Activated T-helper 9 cell treated with anti-CD3 and anti-CD28 coated beads, Interleukin-2, amount 50 U/mL, for 16 hours (primary cell): ENCODE measurements at places on chromosomes 12 and 14.

GRCh38 chr14:95327558-95328374 is 8.1 kb upstream of the CLMN start:
- no peak for DNase-seq

- no peak for DNase-seq
Observed at GRCh38 chr12:10466311-10466710, 13.1 kb upstream of the KLRC1 start.

GRCh38 chr12:120290609-120291305 is 946 bp downstream of the RNU4-2 start:
- peak; percentile 7 for DNase-seq

- no peak for DNase-seq
Observed at GRCh38 chr12:130179191-130179590, 16.9 kb downstream of the FZD10 start.

DNA sequence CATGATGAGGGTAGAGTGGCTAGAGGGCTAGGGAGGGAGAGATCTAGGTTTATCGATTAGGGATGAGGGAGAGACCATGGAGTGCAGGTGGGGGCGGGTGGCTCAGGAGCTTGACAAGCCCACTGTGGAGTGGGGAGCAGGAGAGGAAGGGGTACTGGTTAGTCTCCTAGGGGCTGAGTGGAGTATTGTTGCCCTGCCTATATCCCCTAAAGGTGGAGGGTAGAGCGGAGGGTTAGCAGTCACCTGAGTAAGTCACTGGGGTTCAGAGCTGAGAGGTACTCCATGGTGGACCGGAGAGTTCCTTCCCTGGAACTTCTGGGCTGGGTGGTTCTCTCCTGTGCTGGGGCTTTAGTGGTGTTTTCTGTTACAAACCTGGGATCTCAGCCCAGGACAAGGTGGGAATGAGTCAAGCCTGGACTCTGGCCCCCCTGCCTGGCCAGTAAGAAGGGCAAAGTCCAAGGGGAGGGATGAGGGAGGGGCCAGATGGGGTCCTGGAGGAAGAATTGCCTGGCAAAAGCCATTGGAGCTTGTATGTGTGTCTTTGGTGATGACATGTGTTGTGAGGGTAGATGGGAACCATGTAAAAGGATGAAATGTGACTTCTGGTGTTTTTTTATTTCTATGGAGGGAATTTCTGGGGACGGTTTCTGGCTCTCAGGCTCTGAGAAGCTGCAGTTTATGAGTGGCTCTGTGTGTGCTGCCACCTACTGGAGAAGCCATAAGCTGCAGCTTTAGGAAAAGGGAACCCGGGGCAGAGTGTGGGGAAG is at the start of gene CIDEB:
Gene CIDEB, minus strand, starts transcription at position 403 of the 767 bp plus-strand sequence. Its CDS starts 119 bp downstream, at position 284.
- peak; percentile 37 for DNase-seq

DNA sequence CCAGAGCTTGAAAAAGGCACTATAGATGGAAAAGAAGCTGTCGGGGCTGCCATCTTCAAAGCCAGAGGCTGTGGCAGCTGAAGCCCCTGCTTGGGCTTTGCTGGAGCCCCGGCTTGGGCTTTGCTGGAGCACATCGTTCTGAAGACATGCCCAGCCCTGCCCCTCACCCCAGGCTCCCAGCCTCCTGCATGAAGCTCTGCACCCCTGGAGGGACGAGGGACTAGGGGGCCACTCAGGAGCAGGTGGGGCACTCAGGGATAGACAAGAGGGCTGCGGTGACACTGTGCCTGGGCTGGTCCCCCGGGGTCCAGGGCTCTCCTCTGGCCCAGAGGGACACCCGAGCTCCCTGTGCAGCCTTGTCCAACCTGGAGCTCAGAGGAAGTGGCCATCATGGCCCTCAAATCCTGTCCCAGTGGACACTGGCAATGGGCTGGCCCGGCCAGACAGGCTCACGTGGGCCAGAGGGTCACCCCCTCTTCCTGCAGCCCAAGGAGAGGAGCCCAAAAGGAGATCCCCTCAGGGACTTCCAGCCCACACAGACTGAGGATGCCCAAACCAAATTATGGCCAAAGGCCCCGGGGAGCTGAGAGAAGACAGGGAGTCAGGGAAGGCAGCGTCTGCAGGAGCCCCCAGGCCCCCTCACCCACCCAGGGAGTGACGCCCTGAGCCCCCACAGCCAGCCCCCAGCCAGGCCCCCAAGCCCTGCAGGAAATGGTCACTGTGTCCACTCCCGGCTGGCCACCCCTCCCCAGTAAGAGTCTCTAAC is 23.1 kb upstream of the C14orf180 start:
- no peak for DNase-seq

DNA sequence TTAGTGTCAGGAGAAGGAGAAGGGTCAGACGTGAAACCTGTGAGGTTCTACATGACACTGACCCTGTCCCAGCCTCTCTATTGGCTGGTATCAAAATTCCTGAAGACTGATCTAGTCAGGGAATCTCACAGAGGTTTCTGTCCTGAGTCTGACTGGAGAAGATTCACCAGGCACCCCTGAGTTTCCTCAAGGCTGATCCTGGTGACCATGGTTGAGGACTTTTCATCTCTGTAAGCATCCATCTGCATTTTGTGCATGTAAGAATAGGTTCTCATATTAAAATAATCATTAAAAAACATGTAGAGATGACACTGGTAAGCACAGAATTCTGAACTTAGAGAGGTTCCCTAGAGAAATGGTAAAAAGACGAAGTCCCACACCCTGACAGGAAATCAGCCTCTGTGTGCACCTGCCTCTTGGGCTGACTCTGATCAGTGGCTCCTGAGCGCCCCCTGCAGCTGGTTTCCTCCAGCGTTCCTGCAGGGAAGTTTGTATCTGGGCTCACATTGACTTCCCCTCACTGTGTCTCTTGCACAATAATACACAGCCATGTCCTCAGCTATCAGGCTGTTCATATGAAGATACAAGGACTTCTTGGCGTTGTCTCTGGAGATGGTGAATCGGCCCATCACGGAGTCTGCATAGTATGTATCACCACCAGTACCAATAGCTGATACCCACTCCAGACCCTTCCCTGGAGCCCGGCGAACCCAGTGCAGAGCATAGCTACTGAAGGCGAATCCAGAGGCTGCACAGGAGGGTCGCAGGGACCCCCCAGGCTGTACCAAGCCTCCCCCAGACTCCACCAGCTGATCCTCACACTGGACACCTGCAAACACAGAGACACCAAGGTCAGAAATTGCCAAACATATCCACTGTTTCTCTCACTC is 991.9 kb downstream of the TMEM121 start:
- peak; percentile 65 for DNase-seq

GRCh38 chr14:73261520-73262426 is 24.5 kb downstream of the PAPLN start:
- DNase-seq = no peak

DNA sequence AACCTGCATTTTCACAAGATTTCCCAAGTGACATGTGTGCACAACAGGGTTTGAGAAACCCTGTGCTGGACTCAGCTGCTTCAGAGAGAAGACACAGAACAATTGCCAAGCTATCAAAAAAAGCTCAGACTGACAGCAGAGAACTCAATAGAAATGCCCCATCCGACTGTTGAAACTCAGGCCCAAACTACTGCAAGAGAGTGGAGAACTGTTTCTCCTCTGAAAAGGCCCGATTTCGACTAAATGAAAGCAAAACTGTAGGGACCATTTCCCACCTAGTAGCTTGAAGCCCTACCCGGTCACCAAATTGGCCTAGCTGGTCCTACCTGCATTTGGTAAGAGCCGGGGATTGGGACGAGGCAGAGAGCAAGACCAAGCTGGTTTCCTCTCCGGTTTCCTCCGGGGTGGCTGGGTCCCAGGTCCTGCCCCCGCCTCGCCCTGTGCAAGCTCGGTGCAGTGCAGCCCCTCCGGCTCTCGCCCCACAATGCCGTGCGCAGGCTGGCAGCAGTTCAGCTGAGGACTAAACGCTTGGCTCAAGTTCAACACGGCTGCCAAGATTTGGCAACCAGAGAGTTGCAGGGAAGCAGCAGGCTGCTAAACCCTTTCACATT is 1180.6 kb downstream of the VRK1 start:
- DNase-seq = peak; percentile 64

DNA sequence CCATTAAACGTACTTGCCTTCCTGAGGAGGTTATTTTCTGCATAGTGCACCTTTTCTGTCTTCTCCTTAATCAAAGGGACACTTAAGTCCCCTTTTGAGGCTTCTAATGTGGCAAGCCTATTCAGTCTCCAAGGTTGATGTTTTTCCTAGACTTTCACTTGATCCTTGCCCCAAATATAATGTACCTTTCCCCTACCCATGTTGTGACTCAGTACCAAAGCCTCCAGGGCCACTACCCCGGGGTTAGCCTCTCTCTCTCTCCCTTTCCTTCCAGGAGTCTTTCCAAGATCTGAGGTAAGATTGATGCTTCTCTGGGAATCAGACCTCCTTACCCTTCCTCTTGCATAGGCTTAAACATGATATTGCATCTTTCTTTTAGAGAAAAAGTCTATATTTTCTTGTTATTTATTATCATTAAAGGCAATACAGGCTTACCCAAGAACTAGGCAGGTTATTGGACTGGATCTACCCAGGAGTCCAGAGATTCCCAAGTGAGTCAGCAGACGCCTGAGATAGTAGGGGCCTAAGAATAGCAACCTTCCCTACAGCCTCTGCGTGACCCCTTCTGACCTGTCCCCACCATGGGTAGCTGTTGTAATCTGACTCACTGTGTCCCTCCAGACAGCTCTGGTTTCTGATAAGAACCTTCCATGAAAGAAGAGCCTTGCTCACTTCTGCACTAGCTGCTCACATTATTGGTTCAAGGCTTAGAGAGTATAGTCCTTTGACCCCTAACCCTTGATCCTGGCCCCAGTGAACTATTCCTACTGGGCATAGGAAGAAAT is 172.9 kb downstream of the ZFP36L1 start:
- DNase-seq = no peak

- no peak for DNase-seq
Observed at GRCh38 chr12:8692573-8692972, 5.2 kb upstream of the RIMKLB start.

DNA sequence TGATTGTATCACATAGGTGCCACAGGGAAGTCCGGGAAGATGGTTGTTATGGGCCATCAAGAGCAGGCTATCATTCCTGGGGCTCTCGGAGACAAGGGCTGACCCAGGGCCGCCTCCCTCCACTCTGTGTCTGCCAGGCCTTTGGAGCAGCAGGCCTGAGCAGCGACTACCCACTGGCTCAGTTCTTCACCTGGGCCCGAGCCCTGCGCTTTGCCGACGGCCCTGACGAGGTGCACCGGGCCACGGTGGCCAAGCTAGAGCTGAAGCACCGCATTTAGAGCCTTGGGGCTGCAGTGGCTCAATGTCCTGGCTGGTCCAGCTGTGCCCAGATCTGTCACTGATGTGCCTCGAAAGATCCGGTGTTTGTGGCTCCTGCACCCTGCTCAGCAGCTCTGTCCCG is 10.5 kb upstream of the ALDH2 start:
- DNase-seq = no peak

DNA sequence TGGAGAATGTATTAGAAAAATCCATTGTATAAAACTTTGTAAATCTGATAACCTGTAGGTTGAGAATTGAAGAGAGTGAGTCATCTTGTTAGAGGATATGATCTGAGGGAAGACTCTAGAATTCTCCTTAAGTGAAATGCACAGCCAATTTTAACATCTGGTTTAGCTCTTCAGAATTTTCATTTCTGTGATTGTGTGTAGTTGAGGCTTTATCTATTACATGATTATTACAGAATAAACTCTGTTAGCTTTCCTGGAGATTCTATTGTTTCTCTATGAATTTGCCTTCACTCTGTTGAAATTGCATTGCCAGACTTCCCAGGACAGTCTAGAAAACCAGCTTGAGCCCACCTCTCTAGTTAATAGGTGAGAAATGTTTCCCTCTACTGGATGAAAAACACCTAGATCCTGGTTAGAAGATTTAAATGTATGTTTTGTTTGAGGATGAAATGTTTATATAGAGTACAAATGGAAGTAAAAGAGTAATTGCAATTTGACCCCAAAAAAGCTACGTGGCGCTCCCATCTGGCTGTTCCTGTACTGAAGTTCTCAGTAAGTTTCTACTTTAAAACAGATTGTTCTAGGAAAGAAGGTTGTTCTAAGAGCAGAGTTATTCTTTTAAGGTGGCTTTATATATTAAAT is 2.9 kb downstream of the NUDT4 start:
- no peak for DNase-seq

GRCh38 chr12:50195832-50196231 is 28.7 kb upstream of the CERS5 start:
- DNase-seq = no peak

DNA sequence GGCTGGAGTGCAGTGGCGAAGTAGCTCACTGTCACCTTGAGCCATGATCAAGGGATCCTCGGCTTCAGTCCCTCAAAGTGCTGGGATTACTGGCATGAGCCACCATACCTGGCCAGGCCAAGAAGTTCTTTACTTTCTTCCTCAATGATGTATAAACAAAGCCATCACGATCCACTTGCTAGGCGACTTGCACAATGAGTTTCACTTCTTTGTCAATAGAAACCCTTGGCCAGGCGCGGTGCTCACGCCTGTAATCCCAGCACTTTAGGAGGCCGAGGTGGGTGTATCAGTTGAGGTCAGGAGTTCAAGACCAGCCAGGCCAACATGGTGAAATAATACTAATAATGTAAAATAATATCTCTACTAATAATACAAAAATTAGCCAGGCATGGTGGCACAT is 14.4 kb upstream of the SPSB2 start:
- DNase-seq = no peak

DNA sequence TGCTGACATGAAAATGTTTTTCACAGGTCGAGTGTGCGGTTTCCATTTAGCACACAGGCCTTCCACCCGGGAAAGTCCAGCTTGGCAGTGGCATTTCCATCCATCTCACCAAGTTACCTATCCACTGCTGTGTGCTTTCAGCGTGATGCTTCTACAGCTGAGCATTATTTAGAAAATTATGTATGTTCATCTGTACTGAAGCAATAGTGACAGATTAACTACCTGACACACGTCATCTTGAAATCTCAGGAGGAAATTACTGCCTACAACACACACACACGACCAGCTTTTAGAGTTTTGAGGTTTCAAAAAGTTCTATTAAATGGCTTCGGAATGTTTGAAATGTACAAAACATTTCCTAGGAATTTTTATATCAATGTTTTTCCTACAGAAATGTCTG is 39.4 kb downstream of the IFNG-AS1 start:
- DNase-seq = no peak

GRCh38 chr12:42468921-42469320 is 120.6 kb downstream of the PRICKLE1 start:
- DNase-seq = no peak
